IMR-90 (cell line): ENCODE measurements at places on chromosomes 6 and 20. TPM values are rescaled to one million over a fixed set of nuclear protein-coding genes. Genes with fewer than 3 reads are reported as not detected.

TRIM31 gene
- total RNA-seq = not detected in 2 replicates

CDH22 gene
- not detected in 2 replicates for total RNA-seq

C6orf15 gene
- total RNA-seq = not detected in 2 replicates

IMPG1 gene
- total RNA-seq = not detected in 2 replicates

NCOA6 gene
- 3.6 and 3.9 TPM in 2 replicates for total RNA-seq

MGME1 gene
- total RNA-seq = 7.2 and 8.1 TPM in 2 replicates

SDCBP2 gene
- 0.54 and 0.83 TPM in 2 replicates for total RNA-seq

RIPOR3 gene
- total RNA-seq = 0.28 and 0.54 TPM in 2 replicates

BNIP5 gene
- total RNA-seq = not detected in 2 replicates

FARS2 gene
- total RNA-seq = 26.1 and 28.9 TPM in 2 replicates

CYP21A2 gene
- not detected in 2 replicates for total RNA-seq

DOK5 gene
- 3.9 and 4.2 TPM in 2 replicates for total RNA-seq

ZSCAN9 gene
- total RNA-seq = 16.9 and 17.7 TPM in 2 replicates

EPPIN gene
- not detected in 2 replicates for total RNA-seq

MAK gene
- total RNA-seq = under 0.01 TPM in 1 of 2 replicates, not detected in the other

DSTN gene
- 221 and 383 TPM in 2 replicates for total RNA-seq

ZNF831 gene
- not detected in 2 replicates for total RNA-seq

SPAG4 gene
- total RNA-seq = 1.8 and 1.9 TPM in 2 replicates

DPPA5 gene
- not detected in 2 replicates for total RNA-seq

ROS1 gene
- total RNA-seq = under 0.01 TPM in 2 replicates

MOG gene
- not detected in 2 replicates for total RNA-seq

KPNA5 gene
- 5.9 and 9.4 TPM in 2 replicates for total RNA-seq

BPIFB2 gene
- not detected in 2 replicates for total RNA-seq

SIM1 gene
- not detected in 2 replicates for total RNA-seq

MAFB gene
- total RNA-seq = not detected in 2 replicates

GPANK1 gene
- 6.1 and 7.2 TPM in 2 replicates for total RNA-seq

FNDC11 gene
- 0.28 and 0.36 TPM in 2 replicates for total RNA-seq

KCNK16 gene
- total RNA-seq = not detected in 2 replicates

GPRC6A gene
- not detected in 2 replicates for total RNA-seq

NOX3 gene
- not detected in 2 replicates for total RNA-seq

XKR7 gene
- total RNA-seq = not detected in 2 replicates

CLDN20 gene
- not detected in 2 replicates for total RNA-seq

EYS gene
- under 0.01 TPM in 2 replicates for total RNA-seq

ADRM1 gene
- total RNA-seq = 96.9 and 103 TPM in 2 replicates

NMBR gene
- not detected in 2 replicates for total RNA-seq

RHAG gene
- not detected in 2 replicates for total RNA-seq

GNL1 gene
- total RNA-seq = 33.9 and 40.5 TPM in 2 replicates

GRIK2 gene
- total RNA-seq = 15.2 and 15.8 TPM in 2 replicates

FERMT1 gene
- total RNA-seq = 1.7 and 2.3 TPM in 2 replicates

FAM229B gene
- total RNA-seq = 8.6 and 11.4 TPM in 2 replicates

CTCFL gene
- not detected in 2 replicates for total RNA-seq

PRKN gene
- total RNA-seq = 0.18 and 0.28 TPM in 2 replicates

APOM gene
- 0.83 and 1.4 TPM in 2 replicates for total RNA-seq

OR2J3 gene
- total RNA-seq = not detected in 2 replicates

LRP11 gene
- 63.8 and 74.7 TPM in 2 replicates for total RNA-seq

BPIFA1 gene
- not detected in 2 replicates for total RNA-seq
